Cortex of kidney (tissue), 1 donor: ENCODE measurements at places on chromosomes 4 and X.

GRCh38 chr4:88940506-88940905, 116.5 kb downstream of the FAM13A start:
- no peak for DNase-seq

DNA sequence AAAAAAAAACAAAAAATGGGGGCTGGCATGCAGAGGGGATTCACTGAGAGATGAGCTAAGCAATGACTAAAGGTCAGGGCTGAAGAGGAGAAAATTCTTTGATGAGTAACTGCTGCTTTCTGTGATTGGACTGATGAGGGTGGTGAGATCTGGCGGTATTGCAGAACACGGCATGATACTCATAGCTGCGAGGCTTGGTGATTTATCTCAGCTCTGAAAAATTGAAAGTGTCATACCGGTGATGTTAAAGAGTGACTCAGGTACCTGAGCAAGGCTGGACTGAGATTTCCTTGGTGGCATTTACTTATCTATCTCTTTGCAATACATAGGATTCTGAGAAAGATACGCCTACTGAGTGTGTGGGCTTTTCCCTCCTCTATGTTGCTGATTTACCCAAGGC, 204.1 kb upstream of the DDX53 start:
- no peak for DNase-seq

GRCh38 chr4:162770761-162771490, 395.8 kb downstream of the NAF1 start:
- no peak for DNase-seq

DNA sequence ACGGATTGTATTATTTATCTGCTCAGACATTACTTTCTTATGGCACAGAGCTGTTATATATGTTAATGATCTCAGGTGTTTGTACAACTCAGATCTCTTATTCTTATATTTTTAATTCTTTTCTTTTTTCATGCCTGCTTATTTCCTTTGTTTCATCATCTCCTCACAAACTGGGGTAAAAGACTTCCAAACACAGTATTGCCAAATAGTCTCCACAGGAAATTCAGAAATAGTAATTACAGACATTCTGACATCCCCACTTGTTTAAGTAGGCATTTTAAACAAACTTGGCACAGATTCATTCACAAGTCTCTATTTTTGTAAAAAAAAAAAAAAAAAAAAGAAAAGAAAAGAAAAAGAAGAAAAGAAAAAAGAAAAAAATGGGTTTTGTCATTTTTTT, 129.7 kb upstream of the USP38 start:
- no peak for DNase-seq

- DNase-seq = no peak
Observed at GRCh38 chr4:84063619-84064018, 435.5 kb downstream of the NKX6-1 start.

- DNase-seq = no peak
Observed at GRCh38 chrX:100975212-100975611, 5.7 kb downstream of the ARL13A start.
